GM23338 (cell line): ENCODE measurements at places on chromosomes 12 and 14. TPM values are rescaled to one million over a fixed set of nuclear protein-coding genes. Genes with fewer than 3 reads are reported as not detected.
A peak's percentile ranks its signal among the peaks of the same experiment; 100 is the strongest.

GRCh38 chr12:77788231-77789168 lies 42.2 kb upstream of the NAV3 start:
- peak; percentile 43 for DNase-seq

Gene SARNP
- total RNA-seq: 96.0 and 115 TPM in 2 replicates

- no peak for DNase-seq
These were observed 11.3 kb downstream of the CACNA1C start for GRCh38 chr12:2064071-2064507.

Gene ABCC9
- total RNA-seq: 0.04 TPM in 1 of 2 replicates, not detected in the other

Gene DCN
- not detected in 2 replicates for total RNA-seq

Gene CLEC4D
- total RNA-seq: 0.90 TPM in 1 of 2 replicates, not detected in the other

DNA sequence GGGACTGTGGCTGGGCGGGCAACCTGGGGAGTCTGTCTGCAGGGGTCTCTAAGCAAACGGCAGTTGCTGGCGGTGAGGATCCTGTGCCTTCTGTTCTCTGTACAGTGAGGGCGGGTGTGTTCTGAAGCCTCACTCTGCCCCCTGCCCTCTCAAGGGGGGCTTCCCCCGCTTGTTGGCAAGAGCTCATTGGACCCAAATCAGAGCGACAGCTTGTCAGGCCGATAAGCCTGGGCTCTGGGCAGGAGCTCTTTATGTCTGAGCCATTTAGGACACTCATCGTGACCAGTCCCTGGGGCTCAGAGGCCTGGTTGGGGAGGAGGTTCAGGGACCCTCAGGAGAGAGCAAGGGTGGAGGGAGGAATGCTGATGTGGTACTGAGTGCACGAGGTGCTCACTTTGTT lies 136.0 kb downstream of the TSPAN9 start:
- no peak for DNase-seq

Gene FAR2
- total RNA-seq: 18.7 and 25.9 TPM in 2 replicates

DNA sequence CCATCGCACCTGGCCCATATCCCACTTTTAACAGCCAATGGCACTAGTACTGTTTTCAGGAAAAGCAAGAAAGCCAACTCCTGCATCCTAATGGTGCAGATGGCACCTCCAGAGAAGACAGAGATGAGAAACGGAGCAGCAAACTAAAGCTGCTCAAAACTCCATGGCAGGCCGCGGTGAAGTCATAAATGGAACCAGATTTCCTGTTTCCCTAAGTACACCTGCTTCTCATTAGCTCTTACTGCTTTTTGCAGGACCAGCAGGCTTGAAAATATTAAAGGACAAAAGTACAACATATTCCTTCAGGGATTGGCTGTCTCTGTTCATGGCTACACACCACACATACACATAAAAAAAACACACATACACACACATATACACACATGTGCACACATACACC lies 36.7 kb upstream of the LGALS3 start:
- no peak for DNase-seq

- DNase-seq: peak; percentile 69
These were observed 1.0 kb upstream of the TESC start for GRCh38 chr12:117100251-117100650.

GRCh38 chr14:61861320-61861865 lies 99.2 kb downstream of the SNAPC1 start:
- DNase-seq: no peak

- DNase-seq: no peak
These were observed 13.0 kb upstream of the GPR68 start for GRCh38 chr14:91257328-91258010.

DNA sequence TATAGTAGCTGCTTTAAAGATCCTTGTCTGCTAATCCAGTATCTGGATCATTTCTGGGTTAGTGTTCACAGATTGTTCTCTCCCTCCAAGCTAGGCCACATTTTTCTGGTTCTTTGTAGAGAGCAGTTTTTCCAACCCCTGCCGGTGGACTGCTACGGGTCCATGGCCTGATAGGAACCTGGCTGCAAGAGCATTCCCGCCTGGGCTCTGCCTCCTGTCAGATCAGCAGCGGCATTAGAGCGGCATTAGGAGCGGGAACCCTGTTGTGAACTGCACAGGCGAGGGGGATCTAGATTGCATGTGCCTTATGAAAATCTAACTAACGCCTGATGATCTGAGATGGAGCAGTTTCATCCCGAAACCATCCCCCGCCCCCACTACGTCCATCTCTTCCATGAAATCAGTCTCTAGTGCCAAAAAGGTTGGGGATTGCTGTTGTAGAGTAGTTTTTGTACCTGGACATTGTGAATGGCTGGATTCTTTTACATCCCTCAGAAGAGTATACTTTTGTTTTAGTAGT lies 50.4 kb downstream of the MYRFL start:
- peak; percentile 28 for DNase-seq

Gene G2E3
- total RNA-seq: 67.4 and 72.4 TPM in 2 replicates

Gene LMNTD1
- not detected in 2 replicates for total RNA-seq

- peak; percentile 63 for DNase-seq
These were observed 305.5 kb downstream of the CEP128 start for GRCh38 chr14:80636071-80636470.

GRCh38 chr14:85788470-85789233 lies 258.7 kb downstream of the FLRT2 start:
- no peak for DNase-seq

Gene KITLG
- 10.7 and 12.1 TPM in 2 replicates for total RNA-seq

Gene GUCY2C
- total RNA-seq: 1.9 and 3.1 TPM in 2 replicates

DNA sequence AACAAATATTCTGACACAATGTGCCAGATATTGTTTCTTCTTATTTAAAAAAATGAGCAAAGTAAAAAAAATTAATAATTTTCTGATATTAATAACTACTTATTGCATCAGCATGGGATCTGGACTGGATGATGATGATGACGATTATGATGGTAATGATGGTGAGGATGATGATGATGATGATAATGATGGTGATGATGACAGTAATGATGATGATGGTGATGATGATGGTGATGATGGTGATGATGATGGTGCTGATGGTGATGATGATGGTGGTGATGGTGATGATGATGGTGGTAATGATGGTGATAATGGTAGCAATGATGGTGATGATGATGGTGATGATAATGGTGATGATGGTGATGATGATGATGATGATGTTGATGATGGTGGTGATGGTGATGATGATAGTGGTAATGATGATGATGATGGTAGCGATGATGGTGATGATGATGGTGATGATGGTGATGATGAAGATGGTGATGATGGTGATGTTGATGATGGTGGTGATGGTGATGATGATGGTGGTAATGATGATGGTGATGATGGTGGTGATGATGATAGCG lies 94.0 kb downstream of the SRRM4 start:
- DNase-seq: no peak

DNA sequence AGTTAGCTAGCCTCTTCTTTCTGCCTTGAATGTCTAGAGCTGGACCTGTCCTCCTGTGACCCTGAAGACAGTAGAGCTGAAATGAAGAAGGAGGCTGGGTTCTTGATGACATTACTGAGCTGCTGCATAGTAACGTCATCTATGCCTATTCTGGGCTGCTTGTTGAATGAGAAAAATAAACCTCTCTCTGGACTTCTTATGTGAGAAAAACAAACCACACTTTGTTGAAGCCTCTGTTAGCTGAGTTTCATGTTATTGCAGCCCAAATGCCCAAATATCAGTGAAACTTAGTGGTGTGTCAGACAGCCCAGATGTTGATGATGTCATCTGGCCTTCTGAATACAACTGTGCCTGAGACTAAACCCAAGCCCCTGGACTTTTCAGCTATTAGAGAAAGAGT lies 67.0 kb upstream of the MAX start:
- DNase-seq: no peak

DNA sequence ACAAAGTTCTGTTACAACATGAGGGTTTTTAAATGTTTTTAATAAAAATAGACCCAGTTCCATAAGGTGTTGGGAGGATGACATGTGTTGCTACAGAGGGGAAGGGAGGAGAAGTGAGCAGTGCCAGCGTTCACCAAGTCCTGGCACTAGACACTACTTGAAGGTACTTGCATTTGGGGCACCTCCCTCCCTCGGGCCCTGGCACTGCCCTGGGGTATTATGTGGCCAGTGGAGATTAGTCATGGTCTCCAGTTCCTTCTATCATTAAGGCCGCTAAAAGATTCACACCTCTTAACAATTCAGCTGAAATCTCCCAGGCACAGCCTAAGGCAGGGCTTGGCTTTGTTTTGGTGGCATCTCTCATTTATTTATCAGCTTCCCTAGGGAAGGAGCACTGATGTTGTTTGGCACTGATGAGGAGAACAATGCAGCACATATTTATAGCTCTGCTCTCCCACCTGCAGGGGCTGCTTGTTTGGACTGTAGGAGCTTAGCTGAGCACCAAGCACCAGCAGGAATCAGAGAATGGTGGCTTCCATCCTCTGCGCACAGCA lies 155.5 kb upstream of the NTF3 start:
- DNase-seq: no peak

DNA sequence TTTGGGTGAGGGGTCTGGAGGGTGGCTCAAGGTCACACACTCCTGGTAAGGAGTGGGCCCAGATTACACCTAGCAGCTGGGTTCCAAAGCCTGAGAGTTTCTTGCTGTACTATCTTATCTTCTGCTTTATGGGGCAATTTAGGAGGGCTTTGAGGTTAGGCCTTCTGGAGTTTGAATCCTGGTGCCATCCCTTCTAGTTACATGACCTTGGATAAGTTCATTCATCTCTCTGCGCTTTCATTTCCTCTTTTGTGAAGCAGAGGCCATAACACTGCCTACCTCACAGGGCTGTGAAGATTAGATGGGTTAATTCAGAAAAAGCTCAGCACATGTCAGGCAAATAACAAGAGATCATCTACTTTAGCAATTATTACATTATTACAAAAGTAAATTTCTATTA lies 7.4 kb upstream of the KRT77 start:
- no peak for DNase-seq

- DNase-seq: no peak
These were observed 10.4 kb downstream of the LTBR start for GRCh38 chr12:6394398-6394797.

GRCh38 chr14:98963610-98964009 lies 308.4 kb downstream of the BCL11B start:
- DNase-seq: no peak

Gene ITGB7
- 0.39 TPM in 1 of 2 replicates, not detected in the other for total RNA-seq

DNA sequence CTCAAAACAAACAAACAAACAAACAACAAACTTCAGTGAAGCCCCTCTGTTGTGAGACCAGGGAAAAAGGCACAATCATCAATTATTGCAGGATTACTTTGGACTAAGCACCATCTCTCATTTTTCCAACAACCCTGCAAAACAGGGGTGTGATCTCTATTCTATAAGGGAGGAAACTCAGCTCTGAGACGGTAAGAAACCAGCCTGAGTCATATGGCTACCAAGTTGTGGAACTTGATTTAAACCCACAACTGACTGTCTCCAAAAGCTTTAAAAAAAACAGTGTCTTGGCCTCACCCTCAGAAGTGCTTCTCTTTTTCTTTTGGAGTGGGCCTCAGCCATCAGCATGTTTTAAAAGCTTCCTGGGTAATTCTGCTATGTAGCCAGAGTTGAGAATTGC lies 49.8 kb downstream of the RIN3 start:
- no peak for DNase-seq

Gene GRIP1
- total RNA-seq: 12.7 and 13.7 TPM in 2 replicates
